ENCODE measurements at places on chromosomes 7 and 10.
A peak's percentile ranks its signal among the peaks of the same experiment; 100 is the strongest.

GRCh38 chr10:122279725-122280141, 8.6 kb downstream of the BTBD16 start:
- DNase-seq = peak; percentile 61

GRCh38 chr10:132668048-132668394, 117.9 kb downstream of the NKX6-2 start:
- no peak for DNase-seq

GRCh38 chr10:70664702-70665195, 7.6 kb upstream of the ADAMTS14 start:
- peak; percentile 86 for DNase-seq

DNA sequence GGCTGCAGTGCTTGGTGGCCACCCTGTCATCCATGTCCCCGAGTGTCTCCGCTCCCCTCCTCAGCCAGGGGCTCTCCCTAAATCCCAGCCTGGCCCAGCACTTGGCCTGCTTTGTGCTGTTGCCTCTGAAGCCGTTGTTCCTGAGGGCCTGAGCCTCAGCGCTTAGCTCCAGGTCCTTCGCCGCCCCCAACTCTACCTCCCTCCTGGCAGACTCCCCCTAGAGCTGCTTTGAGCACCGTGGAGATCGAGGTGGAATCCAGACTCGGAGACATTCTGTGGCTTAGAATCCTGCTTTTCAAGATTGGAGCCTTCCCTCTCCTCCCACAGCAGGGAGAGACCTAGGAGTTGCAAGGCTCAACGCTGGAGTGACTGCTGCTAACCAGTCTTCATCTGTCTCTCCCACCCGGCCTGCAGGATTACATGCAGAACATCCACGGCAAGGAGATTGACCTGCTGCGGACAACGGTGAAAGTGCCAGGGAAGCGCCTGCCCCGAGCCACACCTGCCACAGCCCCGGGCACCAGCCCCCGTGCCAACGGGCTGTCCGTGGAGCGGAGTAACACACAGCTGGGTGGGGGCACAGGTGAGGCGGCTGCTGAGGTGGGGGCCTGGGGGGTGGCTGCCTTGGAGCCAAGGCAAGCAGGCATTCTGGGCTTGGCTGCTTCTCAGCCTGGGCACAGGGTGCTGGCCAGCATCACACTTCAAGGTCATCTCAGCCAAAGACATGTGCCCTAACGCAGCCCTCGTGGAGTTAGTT, 33.3 kb downstream of the GBX1 start:
- no peak for DNase-seq

- no peak for DNase-seq
These were observed 57.8 kb downstream of the HHEX start for GRCh38 chr10:92747600-92747999.

- no peak for DNase-seq
These were observed 883.5 kb downstream of the SORCS1 start for GRCh38 chr10:106280896-106281460.

- DNase-seq = no peak
These were observed 148.3 kb downstream of the NOC3L start for GRCh38 chr10:94214481-94214893.

DNA sequence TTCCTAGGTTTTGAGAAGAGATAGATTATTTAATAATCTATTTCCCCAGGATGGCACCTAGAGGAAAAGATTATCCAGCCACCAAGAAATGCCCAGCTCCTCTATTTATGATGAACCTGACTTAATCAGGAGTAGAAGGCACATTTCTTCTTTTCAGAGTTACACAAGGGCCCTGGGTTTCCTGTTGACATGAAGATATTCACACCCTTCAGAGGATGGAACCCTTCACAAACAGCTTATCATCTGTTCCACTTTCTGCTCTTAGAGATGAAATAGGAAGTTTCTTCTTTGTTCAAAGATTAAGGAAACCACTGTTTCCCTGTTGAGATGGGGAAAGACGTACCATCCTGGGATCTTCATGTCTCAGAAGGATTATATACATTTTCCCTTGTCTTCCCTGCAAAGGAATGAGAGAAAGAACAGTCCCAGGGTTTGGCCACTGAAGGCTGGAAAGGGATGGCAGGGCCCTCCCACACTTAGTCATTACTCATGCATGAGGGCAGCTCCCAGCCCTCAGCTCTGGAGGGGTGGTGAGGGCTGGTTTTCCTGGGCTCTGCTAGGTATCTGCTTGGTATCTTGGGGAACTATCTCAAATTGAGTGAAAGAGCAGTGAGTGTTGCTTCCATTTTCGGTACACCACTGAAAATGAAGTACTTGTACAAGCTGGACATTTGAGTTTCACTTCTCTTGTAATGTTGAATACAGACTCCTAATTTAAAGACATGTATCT, 64.0 kb downstream of the MTPAP start:
- DNase-seq = no peak

GRCh38 chr7:40175725-40176510, 41.1 kb downstream of the SUGCT start:
- no peak for DNase-seq

GRCh38 chr7:142301299-142301698, 43.4 kb upstream of the PRSS58 start:
- DNase-seq = no peak

- DNase-seq = no peak
These were observed 75.7 kb upstream of the MSRB2 start for GRCh38 chr10:23019633-23020032.

GRCh38 chr7:108525327-108525984, 479 bp downstream of the PNPLA8 start:
- no peak for DNase-seq

DNA sequence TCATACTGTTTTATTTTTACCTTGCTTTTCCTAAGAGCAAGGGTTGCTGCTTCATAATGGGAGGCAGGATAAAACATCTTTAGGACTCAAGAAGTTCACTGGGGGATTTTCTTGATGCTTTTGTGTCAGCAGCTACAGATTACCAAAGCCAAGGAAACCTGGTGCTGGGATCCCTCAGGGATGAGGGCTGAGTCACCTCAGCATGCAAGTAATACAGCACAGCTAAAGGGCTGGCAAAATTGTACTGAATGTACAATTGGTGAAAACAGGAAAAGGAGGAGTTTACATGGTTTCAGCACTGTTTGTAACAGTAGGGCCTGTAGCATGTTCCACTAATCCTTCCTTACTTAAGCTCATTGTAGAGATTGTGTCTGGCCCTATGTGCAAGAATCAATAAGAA, 1056.8 kb downstream of the SORCS1 start:
- no peak for DNase-seq

GRCh38 chr10:2777666-2778355, 289.5 kb upstream of the PFKP start:
- DNase-seq = no peak

DNA sequence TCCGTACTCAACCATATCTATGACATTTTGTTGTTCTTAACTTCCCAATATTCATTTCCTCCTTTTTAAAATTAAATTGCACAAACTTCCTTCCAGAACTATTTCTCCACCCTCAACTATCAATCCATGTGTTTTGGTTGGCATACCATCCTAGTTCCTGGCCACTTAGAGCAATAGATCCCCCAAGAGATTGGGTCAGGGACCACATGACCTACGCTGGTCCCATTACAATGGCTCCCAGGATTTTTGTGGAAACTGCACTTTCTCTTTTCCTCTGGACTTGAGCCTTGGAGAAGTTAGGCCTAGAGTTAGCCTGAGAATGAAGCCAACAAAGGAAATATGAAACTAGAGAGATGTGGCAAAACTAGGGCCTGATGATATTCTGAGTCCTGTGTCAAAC, 55.7 kb upstream of the CASD1 start:
- DNase-seq = no peak

GRCh38 chr7:4798706-4799235, 23.3 kb downstream of the AP5Z1 start:
- no peak for DNase-seq

DNA sequence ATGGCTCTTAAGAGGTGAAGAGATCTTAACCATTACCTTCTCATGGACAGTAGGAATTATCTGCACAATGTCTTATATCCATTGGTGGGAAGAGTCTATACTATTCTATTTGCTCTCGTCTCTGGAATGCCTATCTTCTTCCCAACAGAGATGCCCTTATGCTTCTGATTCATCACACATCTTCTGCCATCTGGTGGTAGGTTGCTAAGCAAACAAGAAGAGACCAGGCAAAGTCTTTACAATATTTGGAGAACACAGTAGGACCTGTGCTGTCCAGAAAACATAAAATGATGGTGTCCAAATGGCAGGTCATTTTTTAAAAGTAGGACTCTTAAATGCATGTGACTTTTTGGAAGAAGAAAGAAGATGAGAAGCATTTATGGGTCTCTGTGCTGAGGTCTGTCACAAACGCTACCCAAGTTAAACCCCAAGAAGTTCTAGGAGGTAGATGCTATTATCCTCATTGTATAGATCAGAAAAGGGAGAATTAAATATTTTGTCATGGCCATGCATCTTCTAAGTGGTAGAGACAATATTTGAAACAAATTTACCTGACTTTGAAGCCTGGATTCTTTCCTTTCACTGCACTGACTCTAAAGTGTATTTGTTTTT, 67.8 kb upstream of the NXPH1 start:
- no peak for DNase-seq

- no peak for DNase-seq
These were observed 117.8 kb downstream of the GRK5 start for GRCh38 chr10:119325131-119325530.

Data from right forelimb (tissue), 1 donor.